ENCODE measurements at places on chromosomes 7 and 10.

DNA sequence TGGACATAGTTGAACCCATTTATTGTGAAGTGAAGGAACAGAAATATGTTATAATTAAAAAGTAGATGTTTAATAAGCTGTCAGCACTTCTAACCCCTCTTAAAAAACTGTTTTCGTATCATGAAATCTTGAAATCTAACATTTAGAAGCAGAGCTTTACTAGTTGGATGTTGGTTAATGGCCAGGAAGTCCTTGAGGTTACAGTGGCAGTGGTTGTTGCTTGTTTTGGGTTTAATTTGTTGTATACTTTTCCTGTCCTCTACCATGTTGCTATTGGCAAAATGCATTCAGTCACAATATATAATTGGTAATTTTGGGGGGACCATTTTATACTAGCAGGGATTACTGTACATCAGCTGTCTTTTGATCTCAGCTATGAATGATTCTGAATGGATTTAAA lies 60.7 kb downstream of the EXOC4 start:
- DNase-seq, result no peak

DNA sequence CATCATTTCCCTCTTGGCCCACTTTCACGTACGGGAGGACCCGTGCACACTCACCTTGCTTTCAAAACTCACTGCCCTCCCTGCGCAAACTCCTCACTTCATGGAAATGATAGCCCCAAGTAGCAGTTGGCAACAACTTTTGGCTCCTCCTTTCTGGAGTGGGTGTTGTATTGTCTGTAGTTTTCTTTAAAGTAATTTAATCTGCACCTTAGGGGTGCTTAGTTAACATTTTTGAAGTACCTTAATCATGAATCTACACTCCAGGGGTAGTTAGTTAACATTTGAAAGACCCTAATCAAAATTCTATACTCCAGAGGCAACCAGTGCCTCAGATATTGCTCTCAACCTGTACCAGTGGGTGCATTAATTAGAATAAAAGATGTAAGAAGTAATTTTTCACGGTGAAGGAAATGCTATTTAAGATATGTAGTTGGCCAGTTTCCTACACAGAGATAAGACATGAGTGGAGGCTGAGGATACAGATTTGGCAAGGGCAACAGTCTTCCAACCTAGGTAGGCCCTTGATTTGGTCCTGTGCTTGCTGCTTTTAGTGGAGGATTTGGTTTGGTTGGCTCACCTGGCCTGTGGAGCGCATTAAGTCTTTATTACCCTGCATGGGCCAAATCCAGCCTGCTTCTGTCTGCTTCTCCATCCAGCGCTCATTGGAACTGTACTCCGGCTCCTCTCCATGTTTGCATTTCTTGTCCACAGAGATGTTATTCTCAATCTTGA lies 93.0 kb downstream of the EXOC4 start:
- DNase-seq, result no peak

- no peak for DNase-seq
These were observed 546.7 kb downstream of the REEP3 start for GRCh38 chr10:64067859-64068258.

GRCh38 chr7:135374736-135375135 lies 135.2 kb downstream of the CNOT4 start:
- no peak for DNase-seq

- no peak for DNase-seq
These were observed 399.7 kb upstream of the ETV1 start for GRCh38 chr7:14389181-14389591.

DNA sequence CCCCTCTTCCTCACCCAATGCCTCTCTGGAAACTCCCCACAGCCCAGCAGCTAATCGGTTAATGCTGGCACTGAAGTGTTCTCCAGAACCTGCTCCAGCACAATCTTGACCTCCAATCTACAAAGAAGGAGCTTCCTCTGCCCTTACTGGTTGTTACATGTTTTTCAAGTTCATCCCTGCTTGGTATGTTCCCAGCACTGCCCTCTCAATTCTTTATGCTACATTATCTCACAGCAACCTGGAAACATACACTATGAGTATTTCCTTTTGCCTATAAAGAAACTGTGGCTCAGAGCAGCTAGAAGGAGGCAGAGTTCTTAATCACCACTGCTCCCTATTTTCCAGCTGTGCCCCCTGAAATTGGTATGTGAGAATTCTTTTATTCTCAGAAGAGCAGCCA lies 84.1 kb upstream of the KMT2E start:
- DNase-seq, result no peak

DNA sequence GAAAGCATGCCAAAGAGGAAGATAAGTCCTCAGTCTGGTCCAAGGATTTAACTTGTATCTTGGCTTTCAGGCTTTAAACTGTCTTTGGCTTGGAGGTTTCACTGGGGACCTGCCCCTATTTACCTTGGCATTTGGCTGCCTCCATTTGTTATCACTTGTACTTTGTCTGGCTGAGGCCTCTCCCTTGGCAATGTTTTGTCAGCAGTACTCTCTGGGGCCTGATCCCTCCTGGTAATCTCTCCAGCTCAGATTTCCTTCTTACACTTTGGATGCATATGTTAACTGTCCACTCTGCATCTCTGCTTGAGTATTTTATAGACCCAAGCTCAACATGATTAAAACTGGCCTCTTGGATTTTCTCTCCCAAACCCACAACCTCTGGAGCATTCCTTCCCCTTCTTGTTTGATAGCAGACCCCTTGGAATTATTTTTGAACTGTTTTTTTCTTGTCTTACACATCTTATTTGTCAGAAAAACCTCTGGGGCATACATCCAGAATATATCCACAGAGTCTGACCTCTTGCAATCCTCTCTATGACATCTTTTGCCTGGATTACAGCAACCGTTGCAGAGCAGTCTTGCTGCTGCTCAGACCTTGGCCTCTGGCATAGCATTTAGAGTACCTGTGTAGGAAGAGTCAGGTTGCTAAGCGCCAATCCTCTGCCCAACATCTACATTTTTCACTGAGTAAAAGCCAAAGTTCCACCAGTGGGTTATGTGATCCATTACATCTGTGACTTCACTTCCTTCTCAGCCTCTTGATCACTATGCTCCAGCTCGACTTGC lies 35.2 kb downstream of the ZNF487 start:
- no peak for DNase-seq

DNA sequence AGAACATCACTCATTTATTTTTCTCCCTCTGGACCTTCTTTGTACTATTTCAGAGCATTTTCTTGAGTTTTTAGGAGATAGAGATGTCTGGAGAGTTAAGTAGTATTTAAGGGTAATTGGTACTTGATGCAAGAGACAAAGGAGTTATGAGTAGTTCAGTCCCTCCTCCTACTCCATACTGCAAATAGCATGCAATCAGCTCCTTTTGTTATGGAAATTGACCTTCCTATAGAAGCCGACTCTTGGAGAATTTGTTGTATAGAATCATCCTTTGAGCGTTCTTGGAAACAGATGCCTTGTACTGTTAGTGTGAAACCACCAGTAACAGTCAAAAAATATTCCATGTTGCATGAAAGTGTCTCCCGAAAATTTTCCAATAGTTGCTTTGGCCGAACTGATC lies 428.2 kb upstream of the GALNT17 start:
- no peak for DNase-seq

GRCh38 chr7:139647085-139647484 lies 123.6 kb downstream of the CLEC2L start:
- no peak for DNase-seq

DNA sequence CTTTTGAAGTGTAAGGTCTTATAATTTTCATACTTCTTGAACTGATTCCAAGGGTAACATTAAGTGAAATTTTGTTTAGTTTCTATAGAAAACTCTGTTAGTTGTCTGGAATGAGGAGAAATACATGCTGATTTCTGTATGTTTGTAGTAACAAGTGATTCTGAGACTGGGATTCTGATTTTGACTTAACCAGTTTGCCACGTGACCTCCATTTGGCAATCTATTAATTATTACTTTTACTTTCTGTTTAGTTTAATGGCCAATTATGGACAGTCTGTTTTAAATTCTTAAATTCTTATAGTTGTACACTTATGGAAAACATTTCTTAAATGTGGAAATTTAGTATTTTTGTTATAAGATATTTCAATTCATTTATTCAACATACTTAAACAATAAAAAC lies 163.1 kb downstream of the ADK start:
- DNase-seq, result no peak

GRCh38 chr10:73974309-73974946 lies 23.5 kb upstream of the VCL start:
- DNase-seq, result no peak

DNA sequence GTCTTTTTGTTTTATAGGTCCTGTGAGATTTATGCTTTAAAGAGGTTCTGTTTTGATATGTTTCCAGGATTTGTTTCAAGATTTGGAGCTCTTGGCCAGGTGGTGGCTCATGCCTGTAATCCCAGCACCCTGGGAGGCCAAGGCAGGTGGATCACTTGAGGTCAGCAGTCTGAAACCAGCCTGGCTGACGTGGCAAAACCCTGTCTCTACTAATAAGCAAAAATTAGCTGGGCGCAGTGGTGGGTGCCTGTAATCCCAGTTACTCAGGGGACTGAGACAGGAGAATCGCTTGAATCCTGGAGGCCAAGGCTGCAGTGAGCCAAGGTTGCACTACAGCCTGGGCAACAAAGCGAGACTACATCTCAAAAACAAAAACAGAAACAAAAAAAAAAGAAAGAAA lies 8.3 kb upstream of the HYAL4 start:
- no peak for DNase-seq

DNA sequence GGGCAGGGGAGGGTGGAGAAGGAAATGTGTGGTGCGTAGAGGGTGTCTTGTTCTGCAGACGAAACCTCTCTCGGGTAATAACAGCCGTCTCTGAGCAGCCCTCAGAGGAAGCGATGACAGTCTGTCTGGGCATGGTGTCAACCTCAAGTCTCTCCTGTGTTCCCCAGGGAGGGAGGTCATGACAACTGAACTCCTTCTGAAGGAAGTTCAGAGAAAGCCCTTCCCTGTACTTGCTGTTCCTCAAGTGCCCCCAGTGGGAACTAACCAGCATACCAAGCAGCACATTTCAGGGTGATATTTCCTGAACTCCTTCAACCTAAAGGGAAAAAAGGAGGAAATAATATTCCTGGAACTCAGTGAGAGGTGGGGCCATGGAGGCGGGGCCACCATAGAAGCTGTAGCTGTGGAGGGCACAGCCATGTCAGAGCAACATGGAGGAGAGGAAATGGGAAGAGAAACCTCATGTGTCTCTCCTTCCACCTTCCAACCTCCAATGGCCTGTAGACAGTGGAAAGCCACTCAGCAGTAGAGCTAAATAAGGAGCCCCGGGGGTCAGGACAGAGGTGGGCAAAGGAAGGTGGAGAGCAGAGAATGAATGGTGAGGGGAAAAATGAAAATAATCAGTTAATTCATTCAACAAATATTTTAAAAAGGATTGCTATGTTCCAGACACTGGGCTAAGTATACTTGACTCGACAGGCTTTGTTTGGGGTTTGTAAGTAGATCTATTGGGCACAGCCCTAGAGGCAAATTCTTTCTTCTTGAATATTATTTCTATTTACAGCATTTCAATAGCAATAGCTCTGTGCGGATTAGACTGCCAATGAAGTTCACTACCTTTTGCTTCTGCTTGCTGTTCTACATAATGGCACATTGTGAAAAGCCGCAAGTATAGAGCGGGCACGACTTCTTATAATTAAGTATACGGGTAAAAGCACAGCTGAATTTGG lies 61.0 kb upstream of the AOAH start:
- peak; percentile 63 for DNase-seq

- DNase-seq, result no peak
These were observed 261.2 kb upstream of the SEMA3A start for GRCh38 chr7:84455788-84456187.

DNA sequence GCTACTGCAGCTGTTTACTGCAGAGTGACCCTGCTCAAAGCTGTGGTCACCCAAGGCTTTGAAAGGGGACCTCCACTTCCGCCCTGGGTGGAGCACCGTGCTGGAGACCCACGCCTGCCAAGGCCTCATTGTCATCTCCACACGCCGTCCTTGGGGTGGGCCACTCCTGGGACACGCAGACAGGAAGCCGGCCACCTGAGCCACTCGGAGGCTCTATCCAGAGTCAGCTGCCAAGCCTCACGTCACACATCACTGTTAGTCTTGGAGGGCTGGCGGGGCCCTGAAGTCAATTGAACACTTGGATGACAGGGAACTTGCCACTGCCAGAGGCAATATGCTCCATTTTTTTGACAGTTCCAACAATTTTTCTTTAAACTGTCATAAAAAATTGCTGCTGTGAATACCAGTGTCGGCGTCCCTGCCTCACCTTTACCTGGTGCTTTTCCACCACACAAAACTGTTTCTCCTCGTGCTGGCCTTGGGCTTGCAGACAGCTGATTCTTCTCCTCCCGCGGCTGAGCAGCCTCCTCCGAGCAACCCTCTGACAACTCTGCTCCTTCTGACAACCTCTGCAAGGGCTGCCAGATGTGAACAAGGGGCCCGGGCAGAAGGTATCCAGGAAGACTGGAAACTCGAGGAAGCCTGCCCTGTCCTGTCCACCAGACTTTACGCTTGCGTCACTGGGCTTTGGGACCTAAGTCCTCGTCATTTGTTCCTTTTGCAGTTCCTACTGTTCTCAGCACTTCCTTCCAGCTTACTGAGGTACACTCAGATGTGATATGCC lies 81.9 kb downstream of the EGFR start:
- no peak for DNase-seq

DNA sequence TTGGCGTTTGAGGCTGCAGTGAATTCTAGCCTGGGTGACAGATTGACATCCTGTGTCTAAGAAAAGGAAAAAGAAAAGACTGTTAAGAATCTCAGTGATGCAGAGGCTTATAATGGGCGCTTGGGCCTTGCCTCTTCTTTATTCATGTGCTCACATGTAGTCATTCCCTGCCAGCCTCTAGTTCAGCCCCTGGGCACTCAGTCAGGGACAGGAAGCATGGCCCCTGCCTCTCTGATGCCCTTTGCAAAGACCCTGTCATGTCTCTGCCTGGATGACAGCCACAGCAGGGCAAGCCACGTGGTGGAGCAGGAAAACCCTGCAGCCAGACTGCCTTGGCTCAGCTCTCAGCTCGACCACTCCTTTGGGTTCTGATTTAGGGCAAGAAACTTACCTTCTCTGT lies 368.9 kb downstream of the RPS24 start:
- DNase-seq, result no peak

DNA sequence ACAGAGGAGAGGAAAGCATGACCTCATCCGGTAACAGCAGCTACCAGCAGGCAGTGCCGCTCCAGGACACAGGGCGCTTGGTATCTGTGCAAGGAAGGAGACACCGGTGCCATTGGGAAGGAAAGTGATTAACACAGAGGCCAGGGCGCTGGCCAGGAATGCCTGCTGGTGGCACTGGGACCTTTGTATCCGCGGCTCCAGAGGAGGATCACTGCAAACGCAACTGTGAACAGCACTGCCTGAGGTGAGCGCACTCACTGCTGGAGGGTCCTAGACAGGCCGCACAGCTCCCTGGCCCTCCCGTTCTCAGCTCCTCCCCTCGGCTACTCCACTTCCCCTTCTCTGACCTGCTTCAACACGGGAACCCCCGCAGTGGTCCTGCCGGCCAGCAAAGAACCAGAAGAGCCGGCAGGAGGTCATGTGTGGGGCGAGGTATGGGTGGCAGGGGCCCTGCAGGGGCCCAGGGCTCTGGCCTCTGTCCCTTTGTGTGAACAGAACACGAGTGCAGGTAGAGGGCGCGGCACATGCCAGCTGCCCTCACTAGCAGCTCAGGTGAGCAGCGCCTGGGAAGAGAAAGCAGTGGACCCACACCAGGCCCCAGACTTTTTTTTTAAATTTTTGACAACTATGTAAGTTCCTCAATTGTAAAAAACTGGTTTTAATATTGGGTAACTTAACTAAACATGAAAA lies 107.6 kb downstream of the VIPR2 start:
- DNase-seq, result no peak

- peak; percentile 24 for DNase-seq
These were observed at the start of gene CELF2 for GRCh38 chr10:11017570-11018431. Gene CELF2 (plus strand): TSS chr10:11017872. CDS start chr10:11018090, 218 bp downstream.

Data from activated CD8-positive, alpha-beta memory T cell treated with anti-CD3 and anti-CD28 coated beads for 1 hour (primary cell).